Aorta (tissue), 5 donors: ENCODE measurements at places on chromosomes 1 and 21.

GRCh38 chr1:25544243-25544764 is 898 bp downstream of the LDLRAP1 start:
- no peaks in the 10 kb centered on the region for H3K4me1 ChIP-seq
- no peaks in the 10 kb centered on the region for H3K27me3 ChIP-seq
- H3K27ac ChIP-seq = peak overlapping the region; percentile 19
- DNase-seq = no peak
- peak overlapping the region; percentile 93 for H3K4me3 ChIP-seq

DNA sequence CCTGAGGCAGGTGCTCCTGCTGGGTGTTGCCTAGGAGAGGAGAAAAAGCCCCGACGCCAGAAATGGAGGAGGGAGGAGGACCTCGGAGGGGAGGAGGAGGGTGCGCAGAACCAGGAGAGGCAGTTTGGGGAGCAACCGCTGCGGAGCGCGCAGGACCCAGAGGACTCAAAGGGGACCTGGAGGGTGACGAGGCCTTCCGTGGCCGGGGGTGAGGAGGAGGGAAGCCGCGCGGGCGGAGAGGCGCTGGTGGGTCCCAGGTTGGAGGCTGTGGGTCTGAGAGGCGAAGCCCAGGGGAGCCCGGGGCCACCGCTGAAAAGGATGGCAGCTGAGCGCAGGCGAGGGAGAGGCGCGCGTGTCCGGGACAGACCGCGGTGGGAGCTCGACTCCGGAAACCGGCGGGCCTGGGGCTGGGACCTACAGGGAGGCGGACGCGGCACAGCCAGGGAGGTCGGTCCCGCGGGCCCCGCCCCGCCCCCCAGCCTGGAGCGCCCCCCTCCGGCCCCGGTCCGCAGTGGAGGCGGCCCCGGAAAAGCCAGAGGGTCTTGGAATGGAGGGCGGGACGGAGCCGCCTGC is 15.1 kb downstream of the RNF223 start:
- H3K27me3 ChIP-seq = no peaks in the 10 kb centered on the region
- peak overlapping the region; percentile 52 for H3K4me3 ChIP-seq
- DNase-seq = no peak
- H3K36me3 ChIP-seq = no peaks in the 10 kb centered on the region
- H3K27ac ChIP-seq = no peak overlapping the region

DNA sequence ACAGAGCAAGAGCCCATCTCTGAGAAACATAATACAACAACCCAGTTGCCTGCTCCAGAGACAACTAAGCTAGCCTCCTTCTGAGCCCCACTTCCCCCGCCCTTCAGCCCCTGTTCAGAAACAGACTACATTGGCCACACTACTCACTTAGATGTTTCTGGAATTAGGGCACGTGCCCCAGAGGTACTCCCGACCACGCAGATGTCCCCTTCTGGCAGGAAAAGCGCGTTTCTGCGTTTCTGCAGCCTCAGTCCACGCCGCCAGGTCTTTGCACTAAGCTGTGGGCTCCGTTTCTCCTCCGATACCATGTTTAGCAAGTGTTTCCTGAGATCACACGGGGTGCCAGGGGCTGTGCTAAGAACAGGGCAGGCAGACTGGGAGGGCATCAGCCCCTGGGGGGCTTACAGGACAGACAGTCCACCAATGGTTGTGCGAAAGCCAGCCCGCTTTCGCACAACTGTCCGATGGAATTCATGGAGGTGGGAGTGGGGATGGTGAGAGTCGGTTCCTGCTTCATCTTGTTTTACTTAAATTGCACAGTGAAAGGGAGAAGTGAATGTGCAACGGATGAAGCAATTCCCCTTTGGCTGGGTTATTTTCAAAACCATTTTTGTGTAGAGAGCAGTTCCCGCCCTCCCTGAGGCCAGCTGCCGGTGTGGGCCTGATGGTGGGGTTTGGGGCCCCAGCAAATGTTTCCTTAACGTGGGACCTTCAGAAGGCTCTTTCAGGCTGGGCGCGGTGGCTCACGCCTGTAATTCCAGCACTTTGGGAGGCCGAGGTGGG is 2.7 kb downstream of the PIK3CD start:
- no peak overlapping the region for H3K4me3 ChIP-seq
- H3K36me3 ChIP-seq = no peaks in the 10 kb centered on the region

- H3K4me1 ChIP-seq = peaks cover 3% of the 10 kb centered on the region
- H3K36me3 ChIP-seq = peaks cover 4% of the 10 kb centered on the region
- no peak for DNase-seq
- no peaks in the 10 kb centered on the region for H3K27me3 ChIP-seq
Observed at GRCh38 chr21:34143685-34144182, 70.4 kb downstream of the MRPS6 start.

GRCh38 chr1:52216907-52217458 is 75.1 kb downstream of the ZFYVE9 start:
- H3K36me3 ChIP-seq = peaks cover 3% of the 10 kb centered on the region
- no peak overlapping the region for H3K27ac ChIP-seq
- no peak for DNase-seq
- peaks cover 3% of the 10 kb centered on the region for H3K4me1 ChIP-seq
- no peak overlapping the region for H3K4me3 ChIP-seq

DNA sequence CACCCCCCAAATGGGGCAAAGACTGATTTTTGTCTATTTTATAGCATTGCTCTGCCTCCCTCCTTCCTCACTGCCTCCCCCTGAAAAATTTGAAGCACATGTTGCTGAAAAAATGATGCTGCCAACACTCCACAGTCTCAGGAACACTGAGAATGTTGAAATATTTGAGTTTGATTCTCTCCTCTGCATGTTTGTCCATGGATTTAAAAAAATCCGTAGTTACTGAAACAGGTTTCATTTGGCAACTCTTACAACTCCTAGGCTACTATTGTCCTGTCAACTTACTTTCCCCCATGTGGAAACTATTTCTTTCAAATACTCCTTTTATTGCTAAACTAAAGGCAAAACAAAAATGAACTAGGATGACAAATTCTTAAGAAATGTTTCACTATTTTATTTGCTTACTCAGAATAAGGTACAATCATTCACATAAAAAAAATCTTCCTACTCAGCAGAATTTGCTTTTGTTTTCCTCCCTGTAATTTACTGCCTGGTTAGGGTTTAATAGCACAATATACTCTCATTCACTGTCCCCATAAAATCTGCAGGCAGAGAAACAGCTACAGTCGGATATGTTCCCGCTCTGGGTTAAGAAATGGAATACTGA is 50.2 kb downstream of the C21orf91 start:
- no peak for DNase-seq
- H3K27ac ChIP-seq = no peak overlapping the region
- no peak overlapping the region for H3K4me3 ChIP-seq

DNA sequence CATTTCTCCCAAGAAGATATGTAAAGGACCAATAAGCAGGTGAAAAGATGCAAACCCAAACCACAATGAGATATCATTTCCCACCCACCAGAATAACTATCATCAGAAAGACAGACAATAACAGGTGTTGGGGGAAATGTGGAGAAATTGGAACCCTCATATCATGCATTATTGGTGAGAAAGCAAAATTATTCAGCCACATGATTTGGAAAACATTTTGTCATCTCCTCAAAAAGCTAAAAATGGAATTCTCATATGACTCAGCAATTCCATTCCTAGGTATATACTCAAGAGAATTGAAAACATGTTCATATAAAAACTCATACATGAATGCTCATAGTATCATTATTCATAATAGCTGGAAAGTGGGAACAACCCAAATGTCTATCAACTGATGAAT is 25.1 kb upstream of the RNF186 start:
- DNase-seq = no peak
- H3K27ac ChIP-seq = no peak overlapping the region
- no peaks in the 10 kb centered on the region for H3K4me1 ChIP-seq

- H3K27me3 ChIP-seq = no peaks in the 10 kb centered on the region
- DNase-seq = no peak
- peak overlapping the region; percentile 72 for H3K27ac ChIP-seq
- peak overlapping the region; percentile 99 for H3K4me3 ChIP-seq
Observed at GRCh38 chr1:85275701-85276214, 674 bp downstream of the BCL10 start.

DNA sequence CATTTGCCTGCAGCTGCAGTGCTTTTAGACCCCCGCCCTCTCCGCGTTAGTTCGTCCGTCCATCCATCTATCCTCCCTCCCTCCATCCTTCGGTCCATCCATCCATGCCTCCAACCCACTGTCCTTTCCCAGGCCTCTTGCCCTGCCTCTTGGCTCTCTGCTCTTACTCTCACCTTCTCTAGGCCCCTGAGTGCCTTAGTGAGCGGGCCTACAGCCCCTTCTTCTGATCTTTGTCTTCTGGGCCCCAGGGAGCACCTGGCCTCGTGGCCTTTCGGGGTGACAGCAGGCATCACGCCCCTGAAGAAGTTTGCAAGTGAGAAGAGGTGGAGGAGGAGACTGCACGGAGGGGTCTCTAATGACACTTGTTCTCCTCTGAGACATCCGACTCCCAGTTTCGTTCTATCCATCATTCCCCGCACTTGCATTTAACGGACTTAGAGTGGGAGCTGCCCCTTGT is 842 bp downstream of the ATXN7L2 start:
- no peaks in the 10 kb centered on the region for H3K4me1 ChIP-seq
- no peaks in the 10 kb centered on the region for H3K27me3 ChIP-seq
- DNase-seq = no peak
- H3K27ac ChIP-seq = no peak overlapping the region

DNA sequence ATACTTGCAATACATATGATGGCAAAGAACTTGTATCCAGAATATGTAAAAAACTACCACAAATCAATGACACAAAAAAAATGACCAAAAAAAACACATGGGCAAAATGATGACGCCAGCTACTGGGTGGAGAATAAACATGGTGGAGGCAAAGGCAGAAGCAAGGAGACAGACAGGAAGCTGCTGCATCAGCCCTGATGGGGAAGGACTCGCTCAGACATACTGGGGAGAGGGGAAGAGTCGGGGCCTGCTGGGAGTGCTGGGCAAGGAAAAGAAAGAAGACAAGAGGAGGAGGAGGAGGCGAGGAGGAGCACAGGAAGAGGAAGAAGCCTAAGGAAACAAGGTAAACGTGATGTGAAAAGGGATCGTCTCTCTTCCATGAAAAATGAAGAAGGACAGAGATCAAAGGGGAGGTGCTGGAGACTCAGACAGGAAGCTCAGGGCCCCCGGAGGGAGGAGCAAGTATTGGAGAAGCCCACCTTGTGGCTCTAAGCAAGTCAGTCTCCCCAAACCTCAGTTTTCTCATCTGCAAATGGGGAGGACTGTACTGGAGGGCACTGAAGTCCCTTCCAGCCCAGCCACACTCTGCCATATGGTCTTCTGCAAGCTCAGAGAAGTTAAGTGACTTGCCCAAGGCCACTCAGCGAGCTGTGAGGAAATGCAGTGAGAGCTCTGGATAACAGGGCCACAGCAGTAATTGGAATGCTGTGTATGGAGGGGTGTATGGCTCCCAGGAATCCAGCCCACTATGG is 24.2 kb downstream of the OLFML2B start:
- H3K27me3 ChIP-seq = no peaks in the 10 kb centered on the region
- peak; percentile 70 for DNase-seq
- no peaks in the 10 kb centered on the region for H3K4me1 ChIP-seq
- H3K27ac ChIP-seq = no peak overlapping the region

- no peak for DNase-seq
- no peaks in the 10 kb centered on the region for H3K36me3 ChIP-seq
- no peak overlapping the region for H3K27ac ChIP-seq
- H3K4me3 ChIP-seq = peak overlapping the region; percentile 76
- no peaks in the 10 kb centered on the region for H3K4me1 ChIP-seq
- no peaks in the 10 kb centered on the region for H3K27me3 ChIP-seq
Observed at GRCh38 chr1:226308166-226308722, 720 bp downstream of the LIN9 start.

GRCh38 chr1:3671371-3672180 is 19.3 kb downstream of the TP73 start:
- H3K27ac ChIP-seq = no peak overlapping the region
- no peaks in the 10 kb centered on the region for H3K4me1 ChIP-seq
- DNase-seq = peak; percentile 70
- H3K4me3 ChIP-seq = no peak overlapping the region

DNA sequence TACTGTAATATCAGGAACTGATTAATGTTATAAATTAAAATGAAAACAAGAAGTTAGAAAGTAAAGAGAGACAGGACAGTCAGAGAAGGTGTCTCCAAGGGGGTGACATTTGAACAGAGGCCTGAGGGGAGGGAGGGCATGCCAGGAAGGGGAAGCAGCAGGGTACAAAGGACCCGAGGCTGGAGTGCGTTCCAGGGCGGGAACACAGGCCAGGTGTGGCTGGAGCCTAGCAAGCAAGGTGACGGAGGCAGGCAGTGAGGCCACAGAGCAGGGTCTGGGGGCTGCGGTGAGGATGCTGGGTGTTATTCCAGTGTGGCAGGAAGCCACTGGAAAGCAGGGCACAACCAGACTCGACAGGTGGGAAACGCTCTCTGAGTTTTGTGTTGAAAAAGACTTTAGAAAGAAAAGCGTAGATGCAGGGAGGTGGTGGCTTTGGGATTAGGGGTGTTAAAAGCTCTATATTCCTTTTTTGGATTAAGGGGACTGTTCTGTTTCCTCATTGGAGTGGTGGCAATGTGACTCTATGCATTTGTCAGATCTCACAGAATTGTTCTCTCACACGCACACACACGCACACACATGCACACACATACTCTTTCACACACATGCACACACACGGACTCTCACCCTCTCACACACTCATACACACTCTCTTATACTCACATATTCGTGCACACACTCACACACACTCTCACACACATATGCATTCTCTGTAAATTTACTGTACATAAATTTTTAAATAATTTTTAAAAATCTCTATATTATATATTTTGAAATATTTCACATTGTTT is 124.5 kb downstream of the GLIS1 start:
- no peaks in the 10 kb centered on the region for H3K36me3 ChIP-seq
- H3K4me3 ChIP-seq = no peak overlapping the region
- no peak overlapping the region for H3K27ac ChIP-seq
- H3K27me3 ChIP-seq = no peaks in the 10 kb centered on the region

DNA sequence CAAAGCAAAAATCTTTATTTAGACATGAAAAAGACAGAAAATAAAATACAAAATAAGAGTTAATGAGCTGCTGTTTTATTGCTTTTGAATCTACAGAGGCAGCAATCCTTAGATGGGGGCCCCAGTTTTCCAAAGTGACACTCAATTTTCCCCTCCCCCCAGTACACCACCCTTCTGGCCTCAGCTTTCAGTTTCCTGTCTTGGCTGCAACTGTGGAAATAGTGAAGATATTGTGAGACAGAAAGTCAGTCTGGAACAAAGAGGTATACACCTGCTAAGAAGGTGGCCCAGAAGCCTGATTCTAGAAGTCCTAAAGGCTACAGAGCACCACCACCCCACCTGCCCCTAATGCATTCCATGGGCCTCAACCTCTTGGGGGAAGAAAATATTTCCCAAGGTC is 1.1 kb upstream of the MTMR11 start:
- no peak overlapping the region for H3K4me3 ChIP-seq
- H3K27ac ChIP-seq = no peak overlapping the region
- H3K36me3 ChIP-seq = no peaks in the 10 kb centered on the region
- no peak for DNase-seq
- H3K27me3 ChIP-seq = no peaks in the 10 kb centered on the region
- peaks cover 2% of the 10 kb centered on the region for H3K4me1 ChIP-seq
